CD14-positive monocyte (primary cell): ENCODE measurements at places on chromosomes 7 and 10.

- DNase-seq: no peak
Measured at GRCh38 chr7:100627238-100627549, 14.2 kb downstream of the TFR2 start.

DNA sequence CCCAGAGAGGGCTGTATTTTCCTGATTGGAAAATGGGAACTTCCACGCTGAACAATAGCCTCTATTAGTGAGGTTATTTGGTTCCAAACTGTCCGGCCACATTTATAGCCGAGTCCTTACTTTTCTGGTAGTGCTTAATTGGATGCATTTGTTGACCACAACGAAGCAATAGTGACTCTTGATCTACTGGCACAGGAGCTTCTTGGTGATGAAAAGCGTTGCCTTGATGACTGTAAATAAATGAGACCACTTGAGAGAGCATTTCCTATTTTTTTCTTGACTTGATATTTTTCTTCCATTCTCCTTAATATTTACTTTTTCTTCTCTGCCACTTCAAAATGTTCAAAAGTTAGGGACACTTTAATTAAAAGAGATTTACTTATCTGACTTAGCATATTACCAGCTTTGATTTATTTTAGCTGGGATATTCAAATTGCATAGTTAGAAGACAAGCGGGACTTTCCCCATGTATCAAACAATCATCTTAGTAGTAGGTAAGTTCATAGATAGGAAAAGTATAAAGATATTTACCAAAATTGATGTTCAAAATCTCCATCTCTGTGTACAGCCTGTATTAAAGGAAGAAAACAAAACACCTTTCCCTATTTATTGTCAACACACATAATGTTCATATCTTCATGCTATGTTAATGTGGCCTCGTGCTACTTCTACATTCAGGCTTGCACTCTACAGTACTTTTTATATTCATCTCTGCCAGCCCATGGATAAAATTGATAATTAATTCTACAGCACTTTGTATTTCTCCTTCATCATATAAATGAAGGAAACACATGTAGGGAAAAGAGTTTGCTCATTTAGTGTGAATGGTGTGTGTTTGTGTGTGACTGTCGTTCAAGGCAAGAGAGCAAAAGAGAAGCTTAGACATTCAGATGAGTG, 5.1 kb upstream of the SP8 start:
- DNase-seq: no peak

DNA sequence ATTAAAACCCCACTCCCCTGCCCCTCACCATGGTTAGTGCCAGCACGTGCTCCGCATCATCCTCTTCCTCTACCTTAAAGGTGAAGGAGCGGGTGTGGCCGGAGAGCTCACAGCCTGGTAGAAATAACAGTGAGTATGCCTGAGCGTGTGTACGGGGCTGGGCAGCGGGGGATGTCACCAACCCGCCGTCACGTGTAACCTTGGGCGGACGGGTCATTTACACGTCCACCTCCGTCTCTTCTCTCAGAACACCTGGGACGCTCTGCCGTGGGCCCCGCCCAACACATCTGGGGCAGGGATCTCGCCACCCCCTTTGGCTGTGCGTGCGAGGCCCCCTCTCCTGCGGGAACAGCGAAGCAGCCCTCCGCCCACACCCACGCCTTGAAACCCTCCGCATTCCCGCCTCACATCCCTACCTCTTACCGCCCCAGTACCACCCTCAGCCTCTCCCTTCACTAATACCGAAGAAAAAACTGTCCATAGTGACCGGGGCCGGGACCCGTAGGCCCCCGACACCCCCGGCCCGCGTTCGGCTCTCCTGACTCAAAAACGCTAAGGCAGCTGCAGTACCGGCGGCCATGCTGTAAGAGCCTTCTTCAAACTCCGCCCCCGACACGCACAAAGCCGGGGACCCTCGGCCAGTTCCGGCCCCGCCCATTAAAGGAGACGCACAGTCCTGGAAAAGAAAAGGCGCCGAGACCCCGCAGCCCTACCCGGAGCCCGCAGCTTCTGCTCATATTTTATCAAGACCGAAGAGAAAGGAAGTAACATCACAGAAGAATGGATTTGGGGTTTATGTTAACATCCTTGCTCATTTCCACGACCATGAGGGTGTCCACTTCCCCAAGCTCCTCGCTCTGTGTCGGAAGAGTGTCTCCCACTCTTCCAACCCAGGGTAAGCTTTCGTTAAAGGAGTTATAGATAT, at the start of gene NPM3:
Gene NPM3, minus strand, starts transcription at position 636 of the 925 bp plus-strand sequence. Its CDS starts 56 bp downstream, at position 580.
- DNase-seq: peak; percentile 30

DNA sequence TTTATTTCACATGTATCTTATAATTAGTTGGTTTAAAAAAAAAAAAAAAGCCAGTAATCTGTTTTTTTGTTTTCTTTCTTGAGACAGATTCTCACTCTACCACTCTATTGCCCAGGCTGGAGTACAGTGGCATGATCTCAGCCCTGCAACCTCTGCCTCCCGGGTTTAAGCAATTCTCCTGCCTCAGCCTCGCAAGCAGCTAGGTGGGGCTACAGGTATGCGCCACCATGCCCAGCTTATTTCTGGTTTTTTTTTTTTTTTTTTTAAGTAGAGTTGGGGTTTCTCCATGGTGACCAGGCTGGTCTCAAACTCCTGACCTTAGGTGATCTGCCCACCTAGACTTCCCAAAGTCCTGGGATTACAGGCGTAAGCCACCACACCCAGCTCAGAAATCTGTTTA, 34.1 kb upstream of the CAPZA2 start:
- DNase-seq: no peak

GRCh38 chr10:88642209-88642608, 22.0 kb upstream of the LIPF start:
- DNase-seq: no peak

- no peak for DNase-seq
Measured at GRCh38 chr7:30080818-30081217, 52.6 kb downstream of the PLEKHA8 start.

DNA sequence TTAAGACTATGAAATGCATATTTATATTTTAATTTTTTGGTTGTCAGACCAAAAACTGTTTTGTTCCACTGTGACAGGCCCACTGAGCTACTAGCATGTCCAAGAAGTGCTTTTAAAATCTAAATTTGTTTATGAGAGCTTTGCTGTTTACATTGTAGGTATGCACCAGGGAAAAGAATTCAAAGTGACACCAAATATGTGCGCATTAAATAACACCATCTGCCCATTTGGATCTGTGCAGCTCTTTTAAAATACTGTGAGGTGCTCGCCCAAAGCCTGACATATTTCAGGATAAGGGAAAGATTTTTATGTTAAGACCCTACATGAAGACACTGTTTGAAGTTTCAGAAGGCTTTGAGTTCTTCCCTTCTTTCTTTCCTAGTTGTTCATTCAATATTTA, 162.9 kb downstream of the ST7 start:
- DNase-seq: no peak

DNA sequence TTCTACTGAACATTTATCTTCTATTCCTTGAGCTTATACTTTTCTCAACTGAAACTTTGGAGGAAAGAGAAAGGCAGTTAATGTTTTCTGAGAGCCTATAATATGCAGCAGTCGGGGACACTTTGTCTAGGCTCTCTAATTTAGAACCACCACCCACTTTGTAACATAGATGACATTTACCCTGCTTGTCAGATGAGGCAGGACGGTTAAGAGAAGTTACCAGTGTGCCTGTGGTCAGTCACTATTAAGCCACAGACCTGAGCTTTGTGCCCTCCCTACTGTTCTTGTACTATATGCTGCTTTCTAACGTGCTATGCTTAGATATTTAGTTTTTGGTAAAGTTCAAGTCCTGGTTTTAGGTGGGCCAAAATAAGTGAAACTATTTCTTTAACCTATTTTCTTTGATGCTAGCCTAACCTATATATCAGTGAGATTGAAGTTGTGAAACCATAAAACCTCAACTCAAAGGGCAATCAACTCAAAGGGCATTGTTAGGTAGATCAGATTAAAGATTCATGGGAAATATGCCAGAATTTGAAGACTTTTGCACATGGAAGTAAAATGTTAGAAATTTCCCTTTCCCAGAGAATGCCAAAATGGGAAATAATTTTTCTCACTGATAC, 156.5 kb upstream of the AGR3 start:
- no peak for DNase-seq

DNA sequence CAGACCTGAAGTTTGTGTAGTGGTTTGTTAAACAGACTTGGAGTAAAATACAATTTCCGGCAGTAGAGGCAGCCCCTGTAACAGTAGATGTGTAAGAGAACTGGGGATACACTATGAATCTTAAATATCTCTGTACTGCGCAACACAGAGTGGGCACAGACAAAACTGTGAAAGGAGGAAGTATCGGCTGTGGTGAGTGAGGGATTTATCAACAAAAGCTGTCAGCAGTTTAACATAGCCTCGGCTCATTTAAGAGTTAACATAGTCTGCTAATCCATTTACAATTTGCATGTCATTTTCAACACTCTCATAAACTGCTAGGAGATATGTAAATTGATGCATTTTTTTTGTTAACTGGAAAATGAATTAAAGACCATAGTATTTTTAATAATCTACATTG, 225.2 kb downstream of the ZWINT start:
- no peak for DNase-seq

- DNase-seq: no peak
Measured at GRCh38 chr7:28983396-28984190, 25.5 kb upstream of the TRIL start.

- DNase-seq: no peak
Measured at GRCh38 chr7:30898411-30898810, 13.2 kb upstream of the AQP1 start.

GRCh38 chr10:119416855-119417254, 125.7 kb downstream of the RGS10 start:
- peak; percentile 56 for DNase-seq

DNA sequence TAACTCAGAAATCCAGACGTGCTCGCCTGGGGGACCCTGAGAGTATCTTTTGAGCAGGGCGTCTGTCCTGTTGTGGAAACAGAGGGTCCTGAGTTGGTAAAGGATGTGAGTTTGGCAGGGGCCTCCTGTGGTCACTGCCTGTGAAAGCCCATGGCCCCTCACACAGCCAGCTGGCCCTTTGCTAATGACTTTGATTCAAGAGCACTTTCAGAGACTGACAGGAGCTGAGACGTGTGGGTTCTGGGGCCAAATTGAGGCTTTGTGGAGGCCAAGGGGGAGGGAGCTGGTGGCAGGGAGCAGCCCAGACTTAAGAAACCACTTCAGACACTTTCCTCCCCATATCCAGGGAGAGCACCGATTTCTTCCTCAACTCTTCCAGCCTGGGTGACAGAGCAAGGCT, 459.4 kb upstream of the FOXK1 start:
- DNase-seq: no peak

DNA sequence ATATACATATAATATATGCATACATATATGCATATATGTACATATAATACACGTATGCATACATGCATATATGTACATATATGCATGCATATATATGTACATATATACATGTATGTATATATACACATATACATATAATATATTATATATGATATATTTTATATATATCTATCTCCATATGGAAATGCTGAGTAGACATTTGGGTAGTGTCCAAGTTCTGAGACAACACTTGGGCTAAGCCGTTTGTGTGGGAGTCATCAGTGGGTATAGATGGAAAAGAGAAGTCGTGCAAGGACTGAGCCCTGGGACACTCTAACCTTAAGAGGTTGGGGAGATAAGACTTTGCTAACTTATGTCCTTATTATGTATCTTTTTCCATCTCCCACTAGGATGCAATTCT, 165.2 kb upstream of the PODXL start:
- DNase-seq: no peak

GRCh38 chr7:3028071-3028757, 15.5 kb downstream of the CARD11 start:
- no peak for DNase-seq

DNA sequence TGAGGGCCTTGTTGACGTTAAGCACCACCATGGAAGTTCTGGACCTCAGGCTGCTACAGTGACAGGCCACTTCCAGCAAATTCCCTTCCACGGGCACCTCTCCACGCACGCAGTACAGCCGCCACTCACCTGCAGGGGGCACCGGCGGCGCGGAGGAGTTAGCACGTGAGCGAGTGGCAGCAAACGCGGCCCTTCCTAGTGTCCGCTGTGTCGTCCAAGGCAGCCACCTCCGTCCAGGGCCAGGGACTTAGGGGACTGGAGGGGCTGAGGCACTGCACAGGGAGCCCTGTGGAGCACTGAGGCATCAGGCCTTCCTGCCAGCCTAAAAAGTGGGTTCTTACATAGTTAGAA, 164.4 kb downstream of the SVIL start:
- DNase-seq: no peak

DNA sequence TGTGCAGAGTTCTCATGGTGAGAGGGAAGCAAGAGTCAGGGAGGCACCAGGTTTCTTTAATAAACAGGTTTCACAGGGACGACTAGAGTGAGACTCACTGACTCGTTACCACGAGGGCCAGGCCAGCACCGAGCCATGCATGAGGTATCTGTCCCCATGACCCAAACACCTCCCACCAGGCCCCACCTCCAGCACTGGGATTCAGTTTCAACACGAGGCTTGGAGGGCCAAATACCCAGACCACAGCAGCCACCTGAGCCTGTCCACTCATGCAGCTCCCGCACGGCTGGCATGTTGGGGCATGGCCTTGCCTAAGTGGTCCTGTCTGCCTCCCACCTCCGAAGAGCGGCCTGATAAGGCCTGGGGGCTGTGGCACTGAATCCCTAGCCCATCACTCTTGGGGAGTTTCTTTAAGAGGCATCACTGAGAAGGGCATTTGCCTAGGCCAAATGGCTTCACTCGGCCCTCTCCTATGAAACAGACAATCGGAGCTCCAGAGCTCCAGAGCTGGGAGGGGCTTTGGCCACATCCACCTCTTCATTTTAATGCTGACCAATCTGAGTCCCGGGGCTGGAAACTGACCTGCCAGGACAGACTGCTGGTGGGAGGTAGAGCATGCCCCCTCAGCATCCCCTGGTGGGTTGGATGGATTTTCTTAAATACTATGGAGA, 157.8 kb downstream of the DNAJB6 start:
- no peak for DNase-seq

GRCh38 chr10:62666275-62666674, 138.2 kb upstream of the ADO start:
- DNase-seq: peak; percentile 86

- DNase-seq: peak; percentile 49
Measured at GRCh38 chr7:43647673-43648472, 65.0 kb downstream of the STK17A start.

DNA sequence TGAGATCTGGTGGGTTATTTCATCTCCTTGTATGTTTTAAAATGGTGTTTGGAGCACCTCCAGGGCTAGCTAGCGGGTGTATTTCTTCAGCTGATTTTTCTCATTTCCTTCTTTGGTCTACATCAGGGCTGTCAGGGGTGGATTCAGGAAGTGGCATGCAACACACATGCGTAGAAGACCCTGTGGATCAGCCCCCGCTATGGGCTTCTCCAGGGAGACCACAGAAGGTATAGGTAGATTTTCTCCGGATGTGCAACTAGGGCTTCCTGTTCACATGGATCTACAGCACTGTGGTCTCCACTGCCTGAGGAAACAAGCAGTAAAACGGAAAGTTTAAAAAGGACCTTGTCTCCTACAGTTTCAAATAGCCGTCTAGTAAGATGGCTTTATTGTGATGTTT, 10.4 kb downstream of the NUB1 start:
- peak; percentile 46 for DNase-seq

- peak; percentile 58 for DNase-seq
Measured at GRCh38 chr10:80461208-80462183, 7.4 kb downstream of the TSPAN14 start.
